ENCODE measurements at places on chromosomes 11 and 22.

DNA sequence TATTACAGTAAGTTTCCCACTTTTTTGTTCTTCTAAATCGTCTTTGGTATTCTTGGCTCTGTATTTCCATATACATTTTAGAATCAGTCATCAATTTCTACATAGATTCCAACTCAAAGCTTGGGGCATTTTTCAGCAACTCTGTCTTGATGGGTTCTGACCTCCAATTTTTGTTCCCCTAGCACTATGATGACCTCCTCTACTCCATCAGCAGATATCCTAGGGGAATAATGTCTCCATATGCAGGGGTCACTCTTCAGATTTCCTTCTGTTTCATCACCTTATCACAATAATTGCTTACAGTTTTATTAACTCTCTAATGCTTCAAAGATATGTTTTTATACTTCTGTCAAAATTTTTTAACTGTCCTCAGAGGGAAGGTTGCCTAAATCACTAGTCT lies 91.3 kb upstream of the TP53AIP1 start:
- DNase-seq = no peak

- DNase-seq = no peak
These were observed 305.8 kb downstream of the TTC28 start for GRCh38 chr22:28373831-28374230.

DNA sequence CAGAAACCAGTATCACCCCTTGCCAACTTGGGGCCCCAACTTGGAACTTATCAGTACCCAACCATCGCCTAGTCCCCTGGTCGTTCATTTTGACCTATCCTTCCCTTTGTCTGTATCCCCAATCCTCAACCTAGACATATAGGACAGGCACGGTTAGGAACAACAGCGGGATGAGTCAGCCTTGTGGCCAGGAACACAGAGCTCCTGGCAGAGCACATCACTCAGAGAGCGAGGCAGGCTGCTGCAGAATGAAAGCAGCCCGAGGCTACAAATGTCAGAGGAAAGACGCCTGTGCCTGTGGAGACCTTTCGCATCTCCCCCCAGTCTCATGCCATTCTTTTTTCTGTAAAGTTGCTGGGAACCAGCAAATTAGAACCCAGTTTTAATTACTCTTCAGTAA lies 14.6 kb downstream of the DKK3 start:
- DNase-seq = peak; percentile 84

DNA sequence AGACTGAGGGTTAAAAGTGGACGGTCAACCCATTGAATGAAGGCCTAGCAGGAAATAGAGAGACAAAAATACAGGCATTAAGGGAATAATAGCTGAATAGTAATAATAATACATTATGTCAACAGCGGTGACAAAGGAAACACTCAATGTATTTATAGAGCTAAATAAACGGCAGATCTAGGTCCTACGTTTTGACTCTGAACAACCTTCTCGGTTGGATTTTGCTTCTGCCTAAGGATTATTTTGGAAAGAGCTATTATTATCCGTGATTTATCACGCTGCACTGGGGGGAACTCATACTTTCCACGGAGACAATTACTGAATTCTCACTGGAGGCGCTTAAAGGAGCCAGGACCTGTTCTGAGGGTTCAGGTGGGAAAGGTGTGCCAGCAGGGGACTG lies 118.2 kb upstream of the KIRREL3 start:
- DNase-seq = no peak

DNA sequence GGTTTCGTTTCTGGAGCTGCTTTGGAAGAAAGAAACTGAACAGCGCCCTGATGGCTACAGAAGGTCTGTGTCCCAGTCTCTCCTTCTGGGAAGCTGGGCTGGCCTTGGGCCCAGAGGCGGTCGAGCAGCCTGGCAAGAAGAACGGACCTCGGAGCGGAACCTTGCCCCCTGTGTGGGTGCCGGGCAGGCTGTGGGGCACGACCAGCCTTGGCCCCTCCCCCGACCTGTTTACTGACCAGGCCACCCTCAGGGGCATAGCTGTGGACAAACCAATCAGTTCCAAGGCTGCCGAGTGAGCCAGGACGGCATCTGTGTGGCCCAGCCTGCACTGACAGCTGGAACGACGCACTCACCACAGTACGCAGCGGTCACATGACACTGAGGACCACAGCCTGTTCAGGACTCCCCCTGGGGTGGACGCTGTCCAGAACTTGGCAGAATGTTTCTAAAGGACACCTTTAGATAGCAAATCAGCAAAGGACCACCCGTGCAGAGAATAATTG lies 7.2 kb downstream of the PIM3 start:
- peak; percentile 18 for DNase-seq

DNA sequence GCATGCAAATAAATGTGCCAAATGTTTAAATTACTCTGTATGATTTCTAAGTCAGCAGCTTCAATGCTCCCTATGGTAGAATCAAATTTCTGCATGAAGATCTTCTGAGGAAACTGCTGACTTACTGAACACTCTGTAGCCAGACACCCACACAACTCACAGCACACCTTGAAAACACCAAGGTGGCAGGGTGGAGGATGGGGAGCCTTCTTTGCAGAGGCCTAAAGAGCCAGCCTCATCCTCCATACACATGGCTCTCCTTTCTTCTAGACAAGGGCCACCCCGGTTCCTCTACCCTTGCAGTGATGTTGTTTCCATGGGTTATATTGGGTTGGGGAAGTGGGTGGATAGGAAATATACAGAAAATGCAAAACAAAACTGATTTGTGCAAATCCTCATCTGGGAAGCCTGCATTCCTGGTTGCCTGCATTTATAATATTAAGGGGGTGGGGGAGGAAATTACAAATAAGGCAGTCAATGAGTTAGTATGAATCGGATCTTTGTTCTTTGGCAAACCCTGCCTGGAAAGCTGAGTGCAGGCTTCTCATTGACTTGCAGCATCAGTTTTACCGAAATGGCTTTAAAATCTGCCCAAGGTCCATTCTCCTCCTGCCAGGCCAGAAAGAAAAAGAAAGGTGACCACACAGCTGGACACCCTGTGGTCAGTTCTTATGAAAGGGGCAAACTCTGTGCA lies 15.8 kb upstream of the ETS1 start:
- DNase-seq = no peak

DNA sequence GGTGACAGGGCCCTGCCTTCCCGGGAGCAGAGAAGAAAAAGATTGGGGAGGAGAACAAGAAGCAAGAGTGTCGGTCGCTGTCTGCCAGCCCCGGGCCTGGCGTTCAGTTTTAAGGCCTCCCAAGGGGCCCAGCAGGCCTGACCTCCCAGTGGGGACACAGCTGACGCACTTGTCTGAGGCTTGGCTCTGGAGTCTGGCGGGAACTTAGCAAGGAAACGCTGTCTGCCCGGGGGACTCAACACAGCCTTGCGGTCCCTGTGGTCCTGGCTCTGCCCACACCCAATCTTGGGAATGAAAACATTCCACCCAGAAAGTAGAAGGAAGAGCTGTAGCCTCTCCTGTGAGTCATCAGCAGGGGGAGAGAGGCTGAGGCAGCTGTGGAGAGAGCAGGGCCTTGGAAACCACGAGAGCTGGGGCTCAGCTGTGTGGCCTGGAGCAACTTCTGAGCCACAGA lies 54.4 kb downstream of the TRAF6 start:
- peak; percentile 98 for DNase-seq

GRCh38 chr11:71112454-71112853 lies 139.9 kb downstream of the SHANK2 start:
- DNase-seq = no peak

DNA sequence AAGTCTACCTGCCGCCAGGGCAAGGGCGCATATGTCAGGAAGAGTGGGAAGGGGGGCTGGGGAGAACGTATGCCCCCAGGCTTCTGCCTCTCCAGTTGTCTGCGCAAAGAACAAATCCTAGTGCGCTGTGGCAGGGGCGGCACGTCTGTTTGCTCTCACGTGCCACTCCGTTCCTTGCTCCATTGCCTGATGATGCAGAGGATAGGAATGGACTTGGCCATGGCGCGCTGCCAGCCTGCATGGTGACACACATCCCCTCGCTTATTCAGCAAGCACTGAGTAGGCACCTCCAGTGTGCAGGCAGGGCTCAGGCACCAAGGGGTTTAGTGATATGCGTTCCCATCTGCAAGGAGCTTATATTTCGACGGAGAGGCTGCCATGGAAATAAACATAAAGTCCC lies 45.4 kb upstream of the SLC22A12 start:
- peak; percentile 71 for DNase-seq

DNA sequence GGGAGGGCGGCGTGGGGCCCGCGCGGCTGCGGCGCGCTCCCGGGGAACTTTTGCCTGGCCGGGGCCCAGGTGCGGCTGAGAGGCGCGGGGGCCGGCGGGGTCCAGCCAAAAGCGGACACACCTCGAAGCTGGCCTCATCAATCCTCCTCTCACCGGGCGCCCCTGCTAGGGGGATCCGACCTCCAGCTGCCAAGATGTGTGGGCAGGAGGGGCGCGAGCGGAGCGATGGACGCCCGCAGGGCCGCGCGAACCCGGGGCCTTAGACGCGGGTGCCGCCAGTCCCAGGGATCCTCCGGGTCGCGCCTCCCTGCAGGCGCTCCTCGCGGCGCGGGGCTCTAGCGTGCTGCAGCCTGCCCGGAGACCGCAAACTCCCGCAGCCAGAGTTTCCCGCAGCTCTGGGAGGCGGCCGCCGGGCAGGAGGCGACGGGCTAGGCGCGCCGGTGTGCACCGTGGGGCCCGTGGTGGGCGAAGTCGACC lies 785 bp downstream of the IGSF9B start:
- no peak for DNase-seq

Data from amniotic epithelial cell (primary cell).